ENCODE measurements at places on chromosomes 1 and 21.
A peak's percentile ranks its signal among the peaks of the same experiment; 100 is the strongest.

- DNase-seq, result no peak
These were observed 180.8 kb downstream of the BRINP2 start for GRCh38 chr1:177351361-177352108.

GRCh38 chr1:51738681-51739080 is 121.8 kb downstream of the OSBPL9 start:
- no peak for DNase-seq

DNA sequence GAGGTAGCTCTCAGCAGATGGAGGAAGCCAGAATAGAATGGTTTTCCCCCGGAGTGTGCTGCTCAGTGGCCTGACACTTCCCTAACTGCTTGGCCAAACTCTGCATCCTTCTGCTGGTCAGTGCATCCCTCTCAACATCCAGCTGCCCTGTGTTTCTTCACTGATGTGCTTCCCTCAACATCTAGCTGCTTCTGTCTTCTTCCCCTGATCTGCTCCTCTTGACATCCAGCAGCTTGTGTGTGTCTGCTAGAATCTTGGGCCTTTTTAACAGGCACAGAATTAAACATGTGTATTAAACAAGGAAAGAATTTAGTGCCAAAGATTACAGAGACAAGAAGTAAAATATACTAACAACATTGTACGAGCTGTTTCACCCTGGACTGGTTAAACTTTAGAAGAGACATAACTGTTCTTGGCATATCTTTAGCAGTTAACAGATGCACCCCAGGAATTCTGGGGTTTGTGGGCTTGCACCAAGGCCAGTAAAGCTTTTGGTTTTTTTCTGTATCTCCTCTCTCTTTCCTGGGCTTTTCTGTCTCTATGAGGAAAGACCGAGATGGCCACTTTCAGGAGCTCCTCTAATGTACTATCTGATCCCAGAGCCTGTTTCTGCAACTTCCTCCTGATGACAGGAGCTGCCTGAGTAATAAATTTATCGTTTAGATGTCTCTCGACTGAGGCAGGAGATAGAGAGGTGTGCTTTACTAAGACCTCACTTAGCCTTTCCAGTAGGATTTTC is 34.8 kb upstream of the HSD3B1 start:
- DNase-seq, result no peak

- DNase-seq, result no peak
These were observed 122.3 kb upstream of the TMPRSS2 start for GRCh38 chr21:41630249-41630648.

DNA sequence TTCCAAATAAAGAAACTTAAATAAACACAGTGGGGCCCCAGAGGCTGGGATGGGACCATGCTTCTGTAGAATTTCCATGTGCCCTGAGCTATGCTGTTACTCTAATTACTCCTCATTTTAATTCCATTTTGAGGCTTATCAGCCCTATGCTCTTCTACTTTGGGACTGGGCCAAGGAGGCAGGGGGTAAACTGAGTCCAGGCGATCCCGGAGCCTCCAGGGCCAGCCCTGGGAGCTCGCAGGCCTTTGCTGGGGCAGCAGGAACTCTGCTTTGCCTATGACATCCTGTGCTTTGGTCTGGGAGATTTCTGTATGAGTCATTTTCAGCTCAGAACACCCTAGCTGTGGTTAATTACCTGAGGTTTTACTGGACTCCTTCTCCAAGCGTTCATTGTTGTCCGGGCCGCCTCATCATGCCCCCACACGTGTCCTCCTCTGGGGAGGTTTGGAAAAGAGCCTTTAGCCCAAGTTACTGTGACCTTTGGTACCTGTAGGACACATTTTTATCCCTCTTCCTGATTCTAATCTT is 95.7 kb downstream of the RHOU start:
- DNase-seq, result no peak

DNA sequence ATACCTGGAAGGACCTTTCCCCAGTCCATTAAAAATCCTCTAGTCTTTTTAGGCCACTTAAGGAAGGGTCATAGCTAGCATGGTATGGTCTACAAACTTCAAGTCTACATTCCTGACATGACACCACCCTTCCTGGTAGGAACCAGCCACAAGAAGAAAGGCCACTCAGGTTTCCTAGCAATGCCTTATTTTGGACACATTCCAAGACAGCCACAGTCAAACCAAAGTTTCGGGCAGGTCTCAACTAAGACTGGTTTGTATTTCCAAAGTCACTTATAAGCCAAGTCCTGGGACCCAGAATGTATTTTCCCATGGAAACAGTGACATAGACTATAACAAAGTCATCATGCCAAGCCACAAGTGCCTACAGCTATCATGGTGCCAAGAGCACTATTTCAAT is 50.6 kb upstream of the SLC44A3 start:
- DNase-seq, result no peak

GRCh38 chr1:52726265-52727113 is at the start of gene ZYG11B:
ZYG11B (plus strand) TSS chr1:52726453; CDS start chr1:52726654, 201 bp downstream.
- DNase-seq, result peak; percentile 58

- no peak for DNase-seq
These were observed 2.3 kb downstream of the PCNT start for GRCh38 chr21:46326110-46326703.

DNA sequence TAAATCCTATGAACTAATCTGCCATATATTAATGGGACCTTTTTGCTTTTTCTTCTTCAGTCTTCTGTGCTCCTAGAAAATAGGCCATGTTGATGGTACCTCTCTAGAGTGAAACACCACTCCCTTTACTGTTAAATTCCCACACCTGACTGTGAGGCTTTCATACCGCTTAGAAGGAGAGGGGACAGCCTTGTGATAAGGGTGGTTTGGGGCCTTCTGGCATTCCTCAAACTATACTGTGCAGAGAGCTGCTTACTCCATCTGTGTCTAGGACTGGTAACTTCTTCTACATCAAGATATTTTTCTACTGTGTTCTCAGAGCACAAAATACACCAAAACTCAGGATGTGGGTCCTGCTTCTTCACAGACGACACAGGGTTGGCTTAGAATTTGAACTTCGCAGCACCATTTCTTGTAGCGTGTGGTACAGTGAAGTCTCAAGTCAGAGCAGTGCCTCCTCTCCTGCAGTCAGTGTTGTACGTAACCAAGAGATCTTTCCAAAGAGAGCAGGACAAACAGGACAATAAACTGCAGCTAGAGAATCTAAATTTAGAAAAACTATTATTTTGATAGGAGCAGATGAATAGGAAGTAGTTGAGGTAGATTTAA is 43.8 kb downstream of the MACO1 start:
- no peak for DNase-seq

- DNase-seq, result no peak
These were observed 245.3 kb downstream of the SLC45A1 start for GRCh38 chr1:8562881-8563865.

DNA sequence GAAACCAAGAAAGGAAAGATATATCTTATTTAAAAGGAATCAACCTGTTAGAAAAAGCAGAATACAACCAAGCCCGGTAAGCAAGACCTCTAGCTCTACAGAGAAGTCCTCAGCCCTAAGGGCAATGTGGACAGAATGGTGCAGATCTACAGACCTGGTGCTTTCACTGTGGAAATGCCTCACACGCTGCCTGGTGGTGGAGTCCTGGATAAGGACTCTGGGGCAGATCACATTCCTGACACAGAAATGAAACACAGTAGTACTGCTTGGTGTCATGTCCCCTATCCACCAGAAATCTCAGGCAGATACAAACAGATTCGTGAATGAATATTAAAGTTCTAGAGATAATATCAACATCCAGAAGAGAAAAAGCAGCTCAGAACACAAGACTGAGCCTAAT is 6.8 kb downstream of the CNN3 start:
- DNase-seq, result no peak

- no peak for DNase-seq
These were observed 6.3 kb upstream of the IFNGR2 start for GRCh38 chr21:33396951-33397350.

DNA sequence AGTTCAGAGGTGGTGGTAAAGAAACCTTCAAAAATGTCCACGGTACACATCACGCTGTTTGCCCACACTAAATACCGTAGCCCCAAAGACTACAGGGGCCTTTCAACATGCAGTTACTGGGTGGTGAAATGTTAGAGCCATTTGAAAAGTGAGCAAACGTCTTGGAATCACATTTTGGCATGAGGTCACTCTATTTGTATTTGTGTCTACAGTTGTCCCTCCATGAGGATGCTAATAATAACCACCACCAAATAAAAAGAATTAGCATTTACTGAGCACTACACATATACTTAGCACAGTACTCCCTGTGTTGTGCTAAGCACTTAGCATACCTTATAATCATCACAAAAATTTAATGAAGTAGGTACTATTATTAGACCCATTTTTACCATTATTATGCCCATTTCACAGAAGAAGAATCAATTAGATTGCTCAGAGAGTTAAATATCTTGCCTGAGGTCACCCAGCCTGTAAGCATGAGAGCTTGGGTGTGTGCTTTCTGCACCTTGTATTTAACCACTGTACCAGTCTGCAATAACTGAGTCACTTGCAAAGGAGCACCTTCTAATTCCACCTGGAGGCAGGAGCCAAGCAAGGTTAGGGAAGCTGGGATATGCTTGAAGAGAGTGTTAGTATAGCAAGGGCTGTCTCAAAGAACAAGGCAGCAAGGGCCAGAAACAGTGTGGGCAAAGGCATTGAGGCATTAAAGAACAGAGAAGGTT is 57.4 kb downstream of the DNTTIP2 start:
- no peak for DNase-seq

DNA sequence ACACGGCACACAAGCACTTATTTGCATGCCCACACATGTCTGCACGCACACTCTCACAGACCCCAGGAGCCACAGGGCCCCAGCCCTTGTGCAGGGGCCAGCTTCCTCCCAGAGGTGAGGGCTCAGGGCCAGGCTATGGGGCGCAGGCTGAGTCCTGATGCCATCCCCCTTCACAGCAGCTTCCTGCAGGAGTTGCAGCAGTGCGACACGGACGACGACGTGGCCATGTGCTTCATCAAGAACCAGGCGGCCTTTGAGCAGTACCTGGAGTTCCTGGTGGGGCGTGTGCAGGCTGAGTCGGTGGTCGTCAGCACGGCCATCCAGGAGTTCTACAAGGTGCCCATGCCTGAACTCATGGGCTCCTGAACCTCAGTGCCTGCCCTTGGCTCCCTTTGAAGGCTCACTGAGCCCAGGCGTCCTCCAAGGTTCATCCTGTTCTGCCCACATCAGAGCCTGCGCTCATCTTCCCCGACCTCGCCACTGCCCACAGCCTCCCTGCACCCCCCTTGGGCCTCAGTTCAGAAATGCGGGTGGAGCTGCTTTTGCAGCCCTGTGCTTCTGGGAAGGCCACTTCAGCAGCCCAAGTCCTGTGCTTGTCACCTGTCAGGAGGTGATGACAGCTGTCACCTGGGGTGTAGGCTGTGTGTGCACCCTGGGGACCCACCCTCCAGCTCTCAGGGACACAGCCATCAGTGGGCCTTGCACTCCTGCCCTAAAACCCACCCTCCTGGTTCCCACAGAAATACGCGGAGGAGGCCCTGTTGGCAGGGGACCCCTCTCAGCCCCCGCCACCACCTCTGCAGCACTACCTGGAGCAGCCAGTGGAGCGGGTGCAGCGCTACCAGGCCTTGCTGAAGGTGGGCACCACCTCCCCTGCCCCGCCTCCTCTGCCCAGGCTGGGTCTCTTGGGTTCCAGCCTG is 66.6 kb downstream of the TRIM11 start:
- no peak for DNase-seq

DNA sequence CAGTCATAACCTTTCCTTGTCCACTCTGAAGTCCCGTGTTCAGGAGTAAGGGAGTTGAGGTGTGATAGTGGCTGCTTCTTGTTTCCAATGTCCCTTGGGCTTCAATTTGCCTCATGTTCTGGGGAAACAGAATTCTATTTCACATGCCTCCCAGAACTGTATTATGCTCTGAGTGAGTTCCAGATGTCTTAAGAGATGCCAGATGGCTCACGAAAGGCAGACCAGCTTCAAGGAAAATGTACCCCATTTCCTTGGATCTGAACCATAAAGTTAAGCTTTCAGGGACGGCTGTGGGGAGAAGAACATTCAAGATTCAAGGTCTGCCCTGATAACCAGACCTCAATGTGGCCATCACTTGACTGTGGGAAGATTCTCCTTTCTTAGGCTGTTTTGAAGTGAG is 42.4 kb downstream of the C1orf87 start:
- no peak for DNase-seq

- DNase-seq, result no peak
These were observed 26.4 kb downstream of the HSPG2 start for GRCh38 chr1:21910558-21911204.

DNA sequence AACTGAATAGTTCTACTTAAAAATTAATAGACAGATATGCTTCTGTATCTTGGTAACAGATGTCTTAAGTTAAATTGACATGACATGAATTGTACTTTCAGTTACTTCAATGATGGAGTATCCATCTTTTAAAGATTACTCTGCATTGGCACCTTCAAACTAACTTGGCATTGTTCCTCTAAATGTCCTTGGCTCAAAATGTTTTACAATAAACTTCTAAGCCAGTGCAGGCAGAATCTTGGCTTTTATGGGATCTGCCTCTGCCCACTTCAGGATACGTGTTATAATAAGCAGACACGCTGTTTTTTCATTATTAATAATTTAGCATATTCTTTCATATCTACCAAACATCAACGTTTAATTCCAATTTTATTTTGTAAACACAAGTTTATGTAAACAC is 873.4 kb upstream of the ADAMTS5 start:
- DNase-seq, result no peak

- DNase-seq, result no peak
These were observed 77.6 kb upstream of the CD34 start for GRCh38 chr1:207988326-207989165.

DNA sequence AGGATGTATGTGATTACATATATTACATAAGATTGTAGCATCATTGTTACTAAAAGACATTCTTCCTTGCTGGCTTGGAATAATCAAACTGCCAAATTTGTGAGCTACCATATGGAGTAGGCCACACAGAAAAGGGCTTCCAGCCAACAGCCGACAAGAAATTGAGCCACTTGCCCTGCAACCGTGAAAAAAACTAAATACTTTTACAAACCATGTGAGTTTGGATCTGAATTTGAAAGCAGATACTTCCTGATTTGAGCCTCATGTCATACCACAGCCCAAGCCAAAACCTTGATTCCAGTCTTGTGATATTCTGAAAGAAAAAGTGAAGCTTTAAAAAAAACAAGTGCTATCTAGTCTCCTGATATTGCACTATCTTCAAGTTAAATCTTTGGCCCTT is 55.6 kb upstream of the PRMT6 start:
- DNase-seq, result no peak
